Osteoblast (primary cell): ENCODE measurements at places on chromosomes 5 and 9. TPM values are rescaled to one million over a fixed set of nuclear protein-coding genes. Genes with fewer than 3 reads are reported as not detected.

Gene TMC1
- under 0.01 TPM in 1 of 2 replicates, not detected in the other for total RNA-seq

Gene PDE6A
- total RNA-seq: under 0.01 TPM in 2 replicates

Gene DDX31
- total RNA-seq: 10.9 and 11.6 TPM in 2 replicates

Gene TPPP
- not detected in 2 replicates for total RNA-seq

Gene HAND1
- under 0.01 TPM in 1 of 2 replicates, not detected in the other for total RNA-seq

Gene IL33
- under 0.01 TPM in 1 of 2 replicates, not detected in the other for total RNA-seq
